ENCODE measurements at places on chromosomes 2 and 18. TPM values are rescaled to one million over a fixed set of nuclear protein-coding genes. Genes with fewer than 3 reads are reported as not detected.

Gene TMEM17
- polyA plus RNA-seq, result 3.6 TPM

Gene SLC14A1
- 0.81 TPM for polyA plus RNA-seq

Gene IL37
- not detected for polyA plus RNA-seq

Gene UCN
- polyA plus RNA-seq, result 2.6 TPM

Gene PLB1
- polyA plus RNA-seq, result 19.7 TPM

Gene DPP10
- polyA plus RNA-seq, result 5.0 TPM

Gene LRATD1
- 44.4 TPM for polyA plus RNA-seq

- no peak for DNase-seq
Observed at GRCh38 chr18:3066341-3067110, 53.6 kb upstream of the LPIN2 start.

- DNase-seq, result no peak
Observed at GRCh38 chr2:109383505-109384307, 230.1 kb downstream of the SEPTIN10 start.

GRCh38 chr2:39069136-39069515, 51.7 kb downstream of the SOS1 start:
- DNase-seq, result no peak

GRCh38 chr18:6200204-6200774, 214.4 kb downstream of the L3MBTL4 start:
- no peak for DNase-seq

DNA sequence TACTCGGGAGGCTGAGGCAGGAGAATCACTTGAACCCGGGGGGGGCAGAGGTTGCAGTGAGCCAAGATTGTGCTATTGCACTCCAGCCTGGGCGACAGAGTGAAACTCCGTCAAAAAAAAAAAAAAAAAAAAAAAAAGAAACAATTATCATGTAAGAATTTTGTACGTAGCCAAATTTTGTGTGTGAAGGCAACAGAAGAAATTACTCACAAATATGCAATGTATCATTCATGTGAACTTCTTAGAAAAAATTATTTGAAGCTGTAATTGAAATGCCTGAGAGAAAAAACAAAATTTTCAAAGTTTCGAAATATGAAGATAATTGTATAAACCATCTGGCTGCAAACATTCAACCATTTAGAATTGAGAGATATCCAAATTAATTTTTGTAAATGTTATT, 204.8 kb upstream of the PARD3B start:
- no peak for DNase-seq

DNA sequence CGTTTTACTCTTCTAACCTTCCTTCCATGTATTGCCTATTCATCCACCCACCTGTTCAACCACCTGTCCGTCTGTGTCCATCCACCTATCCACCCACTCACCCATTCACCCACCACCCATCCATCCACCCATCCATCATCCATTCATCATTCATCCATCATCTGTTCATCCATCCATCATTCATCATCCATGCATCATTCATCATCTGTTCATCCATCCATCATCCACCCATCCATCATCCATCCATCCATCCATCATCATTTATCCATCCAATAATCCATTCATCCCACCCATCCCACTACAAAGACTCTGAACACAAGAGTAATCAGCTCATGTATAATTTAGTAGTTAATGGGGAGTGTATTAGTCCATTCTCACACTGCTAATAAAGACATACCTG, 78.0 kb downstream of the ACOXL start:
- no peak for DNase-seq

GRCh38 chr2:168495524-168495923, 39.5 kb downstream of the CERS6 start:
- no peak for DNase-seq

- DNase-seq, result no peak
Observed at GRCh38 chr2:226551522-226552250, 247.9 kb downstream of the IRS1 start.

- DNase-seq, result no peak
Observed at GRCh38 chr2:169845016-169845415, 17.8 kb downstream of the UBR3 start.
